A549 (cell line): ENCODE measurements at places on chromosomes 5 and 9. TPM values are rescaled to one million over a fixed set of nuclear protein-coding genes. Genes with fewer than 3 reads are reported as not detected.

- no peak for DNase-seq
Measured at GRCh38 chr9:92988215-92988768, 41.0 kb downstream of the FGD3 start.

DNA sequence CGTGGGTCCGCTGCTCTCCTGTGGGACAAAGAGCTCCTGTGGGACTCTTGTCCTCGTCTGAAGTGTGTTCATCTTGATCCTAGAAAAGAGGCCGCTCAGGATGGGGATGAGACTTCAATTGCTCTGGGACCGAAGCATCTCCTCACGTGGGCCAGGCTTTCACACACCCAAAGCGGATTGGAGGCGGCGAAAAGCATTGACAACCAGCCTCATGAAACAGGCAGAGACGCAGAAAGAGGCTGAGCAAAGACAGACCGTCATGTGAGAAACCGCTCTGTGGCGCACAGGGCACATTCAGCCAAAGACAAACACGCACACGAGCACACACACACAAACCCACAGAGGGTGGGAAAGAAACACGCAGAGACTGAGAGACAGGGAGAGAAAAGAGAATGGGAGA lies 479.5 kb downstream of the SPATA31A7 start:
- DNase-seq, result no peak

- DNase-seq, result no peak
Measured at GRCh38 chr5:127440831-127441230, 76.6 kb upstream of the PRRC1 start.

GRCh38 chr9:21933865-21934264 lies 60.3 kb downstream of the CDKN2A start:
- DNase-seq, result no peak

DNA sequence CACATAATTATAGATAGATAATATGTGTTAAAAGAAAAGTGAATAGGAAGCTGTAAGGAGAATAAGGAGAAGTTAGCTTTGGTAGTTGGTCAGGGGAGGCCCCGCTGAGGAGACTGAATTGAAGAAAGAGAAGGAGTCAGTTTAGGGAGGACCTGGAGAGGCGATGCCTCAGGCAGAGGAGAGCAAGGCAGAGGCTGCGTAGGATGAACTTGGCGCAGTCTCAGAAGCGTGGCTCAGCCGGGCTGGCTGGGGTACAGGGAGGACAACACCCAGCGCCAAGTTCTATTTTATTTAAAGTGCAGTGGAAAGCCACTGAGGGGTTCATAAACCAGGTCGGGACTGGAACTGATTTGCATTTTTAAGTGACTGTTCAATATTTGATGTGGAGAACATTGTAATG lies 68.5 kb downstream of the PTCD2 start:
- DNase-seq, result no peak

- no peak for DNase-seq
Measured at GRCh38 chr5:72498284-72498683, 8.9 kb downstream of the ZNF366 start.

- DNase-seq, result peak; percentile 60
Measured at GRCh38 chr5:6820851-6821479, 107.7 kb downstream of the TENT4A start.

DNA sequence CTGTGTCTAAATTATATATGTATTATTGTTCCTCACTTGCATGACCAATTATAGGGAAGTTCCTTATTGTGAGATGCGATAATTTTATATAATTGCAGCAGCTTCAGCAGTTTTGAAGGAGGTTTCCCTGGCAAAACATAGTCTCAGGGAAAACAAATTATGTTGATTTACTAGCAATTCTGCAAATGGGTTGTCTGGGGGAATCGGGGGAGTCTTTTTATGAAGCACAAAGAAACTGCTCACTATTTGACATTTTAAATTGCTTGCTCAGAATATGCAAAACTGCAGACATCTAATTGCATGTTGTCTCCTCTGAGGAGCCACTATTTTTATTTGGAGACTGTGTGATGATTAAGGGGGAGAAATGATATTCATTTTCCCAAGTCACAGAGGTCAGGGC lies 361.6 kb downstream of the YTHDC2 start:
- DNase-seq, result no peak

- DNase-seq, result no peak
Measured at GRCh38 chr9:127539259-127539981, 72.7 kb upstream of the STXBP1 start.

DNA sequence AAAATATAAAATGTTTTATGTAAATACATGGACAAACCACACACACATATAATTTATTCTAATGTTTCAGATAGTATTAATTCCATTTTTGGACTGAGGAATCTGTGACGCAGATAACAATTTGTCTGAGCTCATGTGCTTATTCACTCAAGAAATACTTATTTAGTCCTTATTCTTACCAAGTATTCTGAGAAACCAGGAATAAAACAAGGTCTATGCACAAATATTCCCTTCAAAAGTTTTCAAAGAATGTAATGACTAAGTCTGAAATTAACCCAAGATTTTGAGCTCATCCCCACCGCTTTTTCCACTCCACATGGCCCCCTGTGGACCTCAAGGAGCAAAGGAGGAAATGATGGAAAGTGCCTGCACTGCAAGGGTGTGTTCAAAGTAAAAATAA lies 1022.3 kb downstream of the EFNA5 start:
- DNase-seq, result no peak

DNA sequence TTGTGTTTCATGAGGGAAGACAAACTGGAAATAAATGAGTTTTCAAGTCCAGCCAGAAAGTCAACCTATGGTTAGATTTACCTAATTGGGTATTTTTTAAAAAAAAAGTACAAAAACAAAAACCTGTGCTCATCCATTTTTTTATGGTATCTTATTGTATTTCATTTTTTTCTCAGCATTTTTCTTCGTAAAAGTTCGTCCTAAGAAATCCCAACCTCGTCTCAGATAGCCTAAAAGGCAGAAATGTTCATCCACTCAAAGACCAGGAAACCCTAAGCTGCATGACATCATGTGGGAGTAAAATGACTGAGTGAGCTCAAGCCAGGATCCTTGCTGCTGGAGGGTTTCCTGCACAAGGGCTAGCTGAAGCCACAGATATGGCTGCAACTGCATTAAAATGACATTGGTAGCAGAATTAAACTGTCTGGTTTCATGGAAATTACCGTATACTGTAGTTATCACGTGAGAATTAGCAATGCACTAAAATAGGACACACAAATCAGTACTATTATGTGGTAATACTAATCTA lies 70.4 kb downstream of the NFIB start:
- no peak for DNase-seq

GRCh38 chr9:85940275-85940831 lies 593 bp upstream of the NAA35 start:
- peak; percentile 14 for DNase-seq

- DNase-seq, result no peak
Measured at GRCh38 chr5:137887831-137888230, 1.4 kb upstream of the PKD2L2 start.

- no peak for DNase-seq
Measured at GRCh38 chr5:158874792-158875191, 224.9 kb downstream of the EBF1 start.

GRCh38 chr5:14201325-14202045 lies 58.3 kb downstream of the TRIO start:
- DNase-seq, result no peak

- DNase-seq, result peak; percentile 43
Measured at GRCh38 chr9:37582548-37583157, 6.5 kb upstream of the FBXO10 start.

GRCh38 chr5:96942078-96942477 lies 6.2 kb downstream of the LNPEP start:
- DNase-seq, result no peak

DNA sequence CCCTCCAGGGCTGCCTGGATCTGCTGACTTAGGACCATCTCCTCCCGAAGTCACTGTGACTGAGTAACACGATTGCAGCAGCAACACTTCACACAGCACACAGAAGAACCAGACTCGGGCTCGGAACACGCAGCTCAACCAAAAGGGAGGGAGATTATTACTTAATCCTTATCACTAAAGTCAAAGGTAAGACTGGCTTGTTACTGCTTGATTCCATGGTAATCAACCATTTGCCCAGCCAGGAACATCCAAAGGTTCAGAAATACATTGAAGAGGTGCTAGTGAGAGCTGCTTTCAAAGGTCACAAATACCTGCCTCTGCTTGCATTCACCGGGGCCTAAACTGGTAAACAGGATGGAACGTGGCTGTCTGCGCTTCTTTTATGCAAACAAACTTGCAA lies 7.7 kb downstream of the FBP1 start:
- no peak for DNase-seq

DNA sequence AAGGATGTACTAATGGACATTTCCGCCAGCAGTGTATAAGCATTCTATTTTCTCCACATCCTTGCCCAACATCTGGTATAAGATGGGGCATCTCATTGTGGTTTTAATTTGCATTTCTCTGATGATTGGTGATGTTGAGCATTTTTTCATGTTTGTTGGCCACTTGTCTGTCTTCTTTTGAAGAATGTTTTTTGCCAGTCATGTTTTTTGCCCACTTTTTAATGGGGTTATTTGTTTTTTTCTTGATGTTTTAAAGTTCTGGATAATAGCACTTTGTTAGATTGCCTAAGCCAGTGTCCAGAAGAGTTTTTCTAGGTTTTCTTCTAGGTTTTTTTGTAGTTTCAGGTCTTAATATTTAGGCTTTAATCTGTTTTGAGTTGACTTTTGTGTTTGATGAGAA lies 31.7 kb downstream of the RAD23B start:
- no peak for DNase-seq

DNA sequence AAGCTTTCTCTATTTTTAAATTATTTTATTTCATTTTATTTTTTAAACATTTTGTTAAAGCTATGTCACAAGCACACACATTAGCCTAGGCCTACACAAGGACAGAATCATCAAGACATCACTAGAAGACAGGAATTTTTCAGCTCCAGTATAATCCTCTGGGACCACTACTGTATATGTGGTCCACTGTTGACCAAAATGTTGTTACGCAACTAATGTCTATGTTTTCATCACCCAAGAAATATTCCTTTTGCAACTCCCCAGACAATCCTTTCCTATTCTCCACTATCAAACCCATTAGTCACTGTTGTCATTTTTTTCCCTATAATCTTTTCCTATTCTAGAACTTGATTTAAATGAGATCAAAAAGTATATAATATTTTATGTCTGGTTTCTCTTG lies 2371.7 kb upstream of the C9orf72 start:
- no peak for DNase-seq

- DNase-seq, result no peak
Measured at GRCh38 chr5:119655061-119655460, 25.7 kb downstream of the FAM170A start.

DNA sequence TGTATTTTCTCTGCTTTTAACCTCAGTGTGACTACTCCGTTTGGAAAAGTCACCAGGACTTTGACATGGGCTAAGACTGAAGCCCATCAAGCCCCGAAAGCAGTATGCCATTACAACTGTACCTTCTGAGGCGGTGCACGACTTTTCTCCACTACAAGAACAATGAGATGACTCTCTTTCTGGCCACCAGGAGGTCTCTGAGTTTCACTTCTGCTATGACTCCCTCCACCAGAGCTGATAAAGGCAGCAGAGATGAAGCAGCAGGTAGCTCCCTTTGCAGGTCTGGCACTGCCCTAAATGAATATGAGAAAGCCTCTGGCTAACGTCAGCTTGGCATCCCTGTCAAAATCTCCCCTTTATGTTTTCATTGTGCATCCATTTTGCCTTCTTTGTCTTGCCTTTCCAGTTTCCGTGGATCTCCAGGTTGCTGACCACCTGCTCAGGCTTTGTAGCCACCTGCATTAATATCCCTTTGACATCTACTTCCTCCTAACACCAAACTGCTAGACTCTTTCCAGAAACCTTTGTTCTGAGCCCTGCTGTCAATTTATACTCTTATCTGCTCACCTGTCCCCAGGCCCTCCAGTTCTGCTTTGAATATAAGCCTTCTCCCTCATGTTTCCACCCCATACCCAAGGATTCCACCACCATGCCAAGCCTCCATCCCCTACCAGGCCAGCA lies 221.7 kb downstream of the ZNF608 start:
- DNase-seq, result peak; percentile 7

DNA sequence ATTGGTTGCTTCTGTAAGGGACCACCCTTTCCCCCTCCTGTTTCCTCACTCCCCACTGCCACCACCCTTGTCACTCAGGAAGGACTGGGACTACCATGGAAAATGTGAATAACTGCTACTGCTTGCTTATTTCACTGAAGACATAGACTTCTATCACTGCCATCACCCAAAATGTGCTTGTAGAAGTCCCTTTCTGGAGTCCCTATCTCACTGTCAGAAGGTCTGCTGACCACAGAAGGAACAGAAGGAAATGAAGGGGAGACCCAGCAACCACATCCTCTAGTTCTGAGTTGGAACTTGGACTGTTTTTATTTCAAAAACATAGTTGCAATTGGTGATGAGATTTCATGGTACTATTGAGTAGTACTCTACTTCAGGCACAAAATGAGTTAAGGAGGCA lies 122.5 kb downstream of the NPR3 start:
- DNase-seq, result no peak

DNA sequence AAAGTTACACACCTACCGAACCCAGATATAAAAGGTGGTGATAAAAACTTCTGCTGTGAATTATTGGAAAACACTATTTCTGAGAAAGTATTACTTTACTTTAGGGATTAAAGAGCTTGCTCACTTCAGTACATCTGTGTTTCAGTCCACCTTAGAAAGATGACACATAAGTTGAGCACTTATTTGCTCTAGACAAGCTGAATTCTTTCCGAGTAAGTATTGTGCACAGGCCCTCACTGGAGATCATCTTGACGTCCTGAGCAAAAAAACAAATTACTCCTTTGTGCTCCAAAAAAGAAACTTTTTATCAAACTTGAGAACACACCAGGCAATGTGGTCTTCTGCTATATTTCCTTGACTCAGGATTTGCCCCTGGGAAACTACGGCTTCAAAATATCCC lies 231.0 kb upstream of the GRAMD2B start:
- no peak for DNase-seq

DNA sequence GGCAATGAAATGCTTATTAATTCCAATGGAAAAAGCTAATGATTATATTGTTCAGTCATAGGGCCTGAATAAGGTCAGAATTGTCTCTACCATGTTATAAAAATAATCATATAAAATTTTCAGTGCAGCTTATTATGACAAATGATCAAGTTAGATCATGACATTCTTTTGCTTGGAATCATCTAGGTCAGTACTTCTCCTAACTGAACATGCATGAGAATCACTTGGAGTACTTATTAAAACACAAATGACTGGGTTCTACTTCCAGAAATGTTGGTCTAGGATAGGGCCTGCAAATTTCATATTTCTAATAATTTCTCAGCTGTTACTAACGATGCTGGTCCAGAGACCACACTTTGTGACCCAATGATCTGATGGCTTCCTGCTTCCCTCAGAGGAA lies 806.0 kb upstream of the ZNF608 start:
- no peak for DNase-seq

- DNase-seq, result no peak
Measured at GRCh38 chr5:156631005-156631404, 219.1 kb upstream of the PPP1R2B start.

EEIG1 gene
- polyA plus RNA-seq, result 24.1 to 33.0 TPM (median 31.5 TPM) in 3 replicates

SHLD3 gene
- polyA plus RNA-seq, result 2.7 to 3.3 TPM (median 3.2 TPM) in 3 replicates

QRFP gene
- polyA plus RNA-seq, result not detected in 3 replicates

EGR1 gene
- 0.45 to 0.59 TPM (median 0.49 TPM) in 3 replicates for polyA plus RNA-seq

PCSK1 gene
- 0.14 to 0.18 TPM (median 0.16 TPM) in 3 replicates for polyA plus RNA-seq

STKLD1 gene
- 0.29 to 1.4 TPM (median 1.2 TPM) in 3 replicates for polyA plus RNA-seq

RHOBTB3 gene
- polyA plus RNA-seq, result 7.3 to 11.1 TPM (median 9.1 TPM) in 3 replicates

DPYSL3 gene
- 16.5 to 20.7 TPM (median 19.3 TPM) in 3 replicates for polyA plus RNA-seq

LIX1 gene
- not detected in 3 replicates for polyA plus RNA-seq

SPINK7 gene
- polyA plus RNA-seq, result not detected in 3 replicates

GFI1B gene
- not detected in 3 replicates for polyA plus RNA-seq

GABRA6 gene
- not detected in 3 replicates for polyA plus RNA-seq

TAF1L gene
- polyA plus RNA-seq, result 0.01 TPM in 1 of 3 replicates, not detected in the others

DOCK2 gene
- polyA plus RNA-seq, result 4.0 to 5.2 TPM (median 4.6 TPM) in 3 replicates
